ENCODE measurements at places on chromosomes 13 and 19. TPM values are rescaled to one million over a fixed set of nuclear protein-coding genes. Genes with fewer than 3 reads are reported as not detected.
A peak's percentile ranks its signal among the peaks of the same experiment; 100 is the strongest.

GRCh38 chr19:6417713-6418561 lies 6.7 kb downstream of the KHSRP start:
- DNase-seq, result no peak
- peaks cover 24% of the 10 kb centered on the region for H3K36me3 ChIP-seq
- H3K4me3 ChIP-seq, result no peak overlapping the region
- no peak overlapping the region for H3K27ac ChIP-seq
- H3K27me3 ChIP-seq, result no peaks in the 10 kb centered on the region
- peaks cover under 1% of the 10 kb centered on the region for H3K4me1 ChIP-seq

GRCh38 chr19:12983091-12983490 lies 12.2 kb upstream of the NFIX start:
- H3K36me3 ChIP-seq, result no peaks in the 10 kb centered on the region
- no peak for DNase-seq
- H3K4me3 ChIP-seq, result no peak overlapping the region
- no peak overlapping the region for H3K27ac ChIP-seq
- H3K27me3 ChIP-seq, result peaks cover 57% of the 10 kb centered on the region
- peaks cover 29% of the 10 kb centered on the region for H3K4me1 ChIP-seq

DNA sequence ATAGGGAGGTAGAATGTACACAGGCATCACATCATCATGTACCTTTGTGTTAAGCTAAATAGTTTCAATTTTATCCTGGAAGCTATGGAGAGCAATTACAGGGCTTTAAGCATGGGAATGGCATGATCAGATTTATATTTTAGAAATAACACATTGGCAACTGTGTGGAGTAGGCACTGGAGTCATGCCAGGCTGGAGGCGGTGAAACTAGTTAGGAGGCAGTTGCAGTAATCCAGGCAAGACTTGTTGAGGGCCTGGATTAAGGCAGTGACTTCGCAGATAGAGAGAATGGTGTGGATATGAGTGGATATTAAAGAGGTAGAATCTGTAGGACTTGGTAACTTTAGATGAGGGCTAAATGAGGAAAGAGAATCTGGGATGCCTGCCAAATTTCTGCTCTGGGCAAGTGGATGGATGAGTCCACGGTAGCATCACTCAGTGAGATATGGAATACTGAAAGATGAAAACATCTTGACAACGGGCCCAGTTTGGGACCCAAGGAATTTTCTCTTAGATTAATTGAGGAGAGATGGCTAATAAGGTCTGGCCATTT lies 506.2 kb downstream of the FGF9 start:
- H3K4me1 ChIP-seq, result no peaks in the 10 kb centered on the region
- H3K4me3 ChIP-seq, result no peak overlapping the region
- DNase-seq, result no peak

DNA sequence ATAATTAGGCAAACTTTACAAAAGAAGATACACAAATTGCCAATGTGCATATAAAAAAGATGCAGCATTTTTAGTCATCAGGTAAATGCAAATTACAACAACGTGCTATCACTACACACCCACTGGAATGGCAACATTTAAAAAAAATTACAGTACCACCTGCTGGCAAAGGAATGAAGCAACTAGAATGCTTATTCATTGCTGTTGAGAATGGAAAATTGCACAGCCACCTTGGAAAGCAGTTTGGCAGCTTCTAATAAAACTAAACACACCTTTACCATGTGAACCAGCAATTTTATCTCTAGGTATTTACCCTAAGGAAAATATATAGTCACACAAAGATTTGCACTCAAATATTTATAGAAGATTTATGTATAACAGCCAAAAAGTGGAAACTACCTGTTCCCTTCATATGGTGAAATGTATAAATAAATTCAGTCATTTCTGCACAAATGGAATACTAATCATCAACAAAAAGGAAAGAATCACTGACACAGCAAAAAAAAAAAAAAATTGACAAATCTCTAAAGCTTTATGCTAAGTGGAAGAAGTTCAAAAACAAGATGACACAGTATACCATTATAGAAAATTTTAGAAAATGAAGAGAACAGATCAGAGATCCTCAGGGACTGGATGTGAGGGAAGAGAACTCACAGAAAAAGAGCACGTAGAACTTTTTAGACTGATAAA lies 30.3 kb downstream of the OXGR1 start:
- H3K27ac ChIP-seq, result no peak overlapping the region
- no peak overlapping the region for H3K4me3 ChIP-seq
- H3K36me3 ChIP-seq, result no peaks in the 10 kb centered on the region

- no peak for DNase-seq
- H3K4me1 ChIP-seq, result no peaks in the 10 kb centered on the region
- H3K4me3 ChIP-seq, result no peak overlapping the region
- no peaks in the 10 kb centered on the region for H3K27me3 ChIP-seq
- H3K36me3 ChIP-seq, result no peaks in the 10 kb centered on the region
These were observed 1230.9 kb upstream of the SLC10A2 start for GRCh38 chr13:104297075-104297474.

DNA sequence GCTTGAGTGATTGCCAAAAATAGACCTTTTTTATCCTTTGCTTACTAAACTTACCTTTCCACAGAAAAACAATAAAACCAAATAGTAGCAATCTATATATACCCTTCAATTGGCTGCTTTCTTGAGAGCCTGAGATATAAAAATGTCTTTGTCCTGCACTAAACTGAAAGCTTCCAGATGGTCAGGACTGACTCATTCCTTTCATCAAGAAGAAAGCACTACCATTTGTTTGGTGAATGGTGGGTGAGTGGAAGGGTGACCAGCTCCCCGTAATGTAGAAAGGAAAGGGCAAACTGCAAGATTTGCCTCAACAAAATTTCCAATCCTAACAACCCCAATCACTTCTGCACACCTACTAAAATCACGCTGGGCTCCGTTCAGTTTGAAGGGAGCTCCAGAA lies 67.8 kb downstream of the SACS start:
- no peaks in the 10 kb centered on the region for H3K27me3 ChIP-seq
- H3K36me3 ChIP-seq, result peaks cover 74% of the 10 kb centered on the region
- DNase-seq, result no peak
- no peaks in the 10 kb centered on the region for H3K4me1 ChIP-seq

DNA sequence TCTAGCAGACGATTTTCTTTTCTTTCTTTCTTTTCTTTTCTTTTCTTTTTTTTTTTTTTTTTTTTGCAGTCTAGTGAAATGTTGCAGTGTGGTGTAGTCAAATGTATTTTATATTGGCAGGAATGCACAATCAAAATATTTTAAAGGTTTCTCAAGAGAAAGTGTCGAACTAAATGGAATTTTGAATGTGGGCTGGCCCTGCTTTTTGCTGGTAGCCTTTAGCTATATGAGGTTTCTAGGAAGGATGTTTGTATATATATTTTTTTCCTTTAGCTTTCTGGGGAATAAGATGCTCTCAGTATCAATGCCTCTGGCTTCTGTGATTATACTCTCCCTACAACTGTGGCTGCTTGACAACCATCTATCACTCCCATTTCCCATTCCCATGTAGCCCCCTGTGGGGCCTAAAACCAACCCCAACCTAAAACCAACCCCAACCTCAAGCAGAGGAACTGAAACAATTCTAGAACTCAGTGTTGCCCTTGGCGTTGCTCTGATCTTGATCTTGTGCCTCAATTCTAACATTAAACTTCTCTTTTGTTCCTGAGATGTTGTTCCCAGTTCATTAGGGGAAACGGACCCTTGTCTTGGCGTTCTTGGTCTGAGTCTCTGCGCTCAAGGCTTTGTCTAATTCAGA lies 27.1 kb downstream of the CYSLTR2 start:
- DNase-seq, result no peak
- no peaks in the 10 kb centered on the region for H3K4me1 ChIP-seq
- H3K36me3 ChIP-seq, result no peaks in the 10 kb centered on the region
- no peak overlapping the region for H3K27ac ChIP-seq
- H3K4me3 ChIP-seq, result no peak overlapping the region

DNA sequence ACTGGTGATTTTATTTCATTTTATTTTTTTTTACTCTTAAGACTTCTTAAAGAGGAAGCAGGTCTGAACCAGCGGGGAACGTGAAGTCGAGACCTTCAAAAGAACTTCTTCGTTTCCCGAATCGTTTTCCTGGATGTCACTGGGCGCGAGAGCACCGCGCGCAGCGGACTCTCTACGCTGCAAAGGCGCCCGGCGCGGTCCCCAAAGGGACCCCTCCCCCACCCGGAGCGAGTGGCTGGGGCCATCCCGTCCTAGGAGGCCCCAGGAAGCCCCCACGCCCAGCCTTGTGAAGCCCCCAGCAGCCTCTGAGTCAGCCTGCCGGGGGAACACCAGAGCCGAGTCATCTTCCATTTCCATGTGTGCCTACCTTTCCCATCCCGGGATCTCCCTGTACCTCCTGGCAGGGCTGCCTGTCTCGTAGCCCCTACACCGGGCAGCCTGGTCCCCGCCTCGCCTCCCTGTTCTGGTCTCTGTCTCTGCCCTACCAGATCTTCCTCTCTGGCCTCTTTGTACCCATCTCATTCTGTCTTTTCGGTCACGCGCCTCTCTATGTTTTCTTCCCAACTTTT lies 608 bp downstream of the CD70 start:
- H3K4me1 ChIP-seq, result peaks cover 9% of the 10 kb centered on the region
- no peaks in the 10 kb centered on the region for H3K36me3 ChIP-seq
- peaks cover 22% of the 10 kb centered on the region for H3K27me3 ChIP-seq

DNA sequence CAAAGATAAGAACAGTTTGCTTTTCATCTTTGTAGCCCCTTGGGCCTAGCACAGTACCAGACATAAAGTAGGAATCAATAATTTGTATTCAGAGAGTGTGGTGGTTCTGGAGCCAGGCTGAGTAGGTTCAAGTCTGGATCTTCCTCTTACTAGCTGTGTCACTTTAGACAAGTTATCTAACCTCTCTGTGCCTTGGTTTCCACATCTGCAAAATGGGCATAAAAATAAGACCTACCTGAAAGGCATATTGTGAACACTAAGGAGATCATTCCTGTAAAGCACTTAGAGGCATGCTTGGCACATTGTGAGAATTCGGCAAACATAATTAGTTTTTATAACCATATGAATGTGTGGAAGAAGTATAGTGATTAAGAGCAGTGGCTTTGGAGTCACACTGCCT lies 95.8 kb downstream of the MBNL2 start:
- no peaks in the 10 kb centered on the region for H3K36me3 ChIP-seq
- no peak overlapping the region for H3K4me3 ChIP-seq
- H3K27me3 ChIP-seq, result no peaks in the 10 kb centered on the region
- DNase-seq, result no peak

MEF2B gene
- 4.2 TPM for total RNA-seq

ELSPBP1 gene
- not detected for total RNA-seq

HCST gene
- total RNA-seq, result 77.2 TPM

- no peaks in the 10 kb centered on the region for H3K27me3 ChIP-seq
- no peak for DNase-seq
- H3K4me3 ChIP-seq, result no peak overlapping the region
- no peak overlapping the region for H3K27ac ChIP-seq
- H3K36me3 ChIP-seq, result no peaks in the 10 kb centered on the region
These were observed 2.8 kb upstream of the LRRC4B start for GRCh38 chr19:50570997-50571396.

SULT2A1 gene
- not detected for total RNA-seq

DNA sequence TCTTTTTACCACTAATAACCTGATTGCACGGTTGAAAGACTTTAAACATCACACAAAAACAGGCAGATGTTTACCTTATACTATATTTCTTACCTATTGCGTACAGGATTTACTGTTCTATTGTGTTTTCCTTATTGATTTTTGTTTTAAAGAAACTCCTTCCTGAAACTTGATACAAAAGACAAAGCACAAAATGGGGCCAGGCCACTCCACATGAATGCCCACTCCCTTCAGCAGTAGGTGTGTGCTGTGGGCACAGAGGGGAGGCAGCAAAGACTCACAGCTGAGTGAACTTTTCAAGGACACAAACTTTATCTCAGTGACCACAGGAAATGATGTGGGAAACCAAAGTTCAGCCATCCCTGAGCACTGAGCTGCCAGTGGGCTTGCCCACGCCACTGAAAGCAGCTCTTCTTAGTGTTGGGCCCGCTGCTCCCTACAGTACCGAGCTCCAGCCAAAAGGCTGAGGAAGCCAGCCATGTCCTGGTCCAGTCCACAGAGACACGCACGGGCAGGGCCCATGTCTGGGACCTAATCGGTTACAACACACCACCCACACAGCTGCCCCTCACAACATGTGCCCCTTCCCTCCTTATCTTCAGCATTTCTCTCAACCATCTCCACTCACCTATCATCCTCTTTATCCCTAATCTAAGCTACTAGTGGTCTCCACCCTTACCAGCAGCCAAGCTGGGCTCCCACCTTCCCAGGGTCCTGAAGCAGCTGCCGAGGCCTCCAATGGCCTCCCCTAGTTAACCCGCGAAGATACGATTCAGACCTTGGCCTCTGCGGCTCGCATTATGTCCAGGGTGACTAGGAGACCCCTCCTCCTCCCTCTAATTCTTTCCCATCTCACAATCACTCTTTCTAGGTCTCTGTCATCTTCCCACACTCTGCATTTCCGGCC lies 39.5 kb downstream of the ATP7B start:
- no peak overlapping the region for H3K27ac ChIP-seq
- no peaks in the 10 kb centered on the region for H3K36me3 ChIP-seq
- H3K4me1 ChIP-seq, result peaks cover 20% of the 10 kb centered on the region
- no peak overlapping the region for H3K4me3 ChIP-seq
- no peaks in the 10 kb centered on the region for H3K27me3 ChIP-seq
- DNase-seq, result no peak

DNA sequence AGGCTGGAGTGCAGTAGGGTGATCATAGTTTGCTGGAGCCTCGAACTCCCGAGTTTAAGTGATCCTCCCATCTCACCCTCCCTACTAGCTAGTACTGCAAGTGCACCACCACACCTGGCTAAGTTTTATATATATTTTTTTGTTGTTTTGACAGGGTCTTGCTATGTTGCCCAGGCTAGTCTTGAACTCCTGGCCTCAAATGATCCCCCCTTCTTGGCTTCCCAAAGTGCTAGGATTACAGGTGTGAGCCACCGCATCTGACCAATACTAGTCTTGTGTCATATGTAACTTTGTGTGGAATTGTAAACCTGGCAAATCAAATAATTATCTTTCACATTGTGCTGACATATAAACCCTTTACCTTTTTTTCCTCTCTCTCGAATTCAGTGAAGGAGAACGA lies 10.2 kb downstream of the HNRNPM start:
- H3K27me3 ChIP-seq, result no peaks in the 10 kb centered on the region
- peaks cover 47% of the 10 kb centered on the region for H3K36me3 ChIP-seq
- H3K4me1 ChIP-seq, result peaks cover 54% of the 10 kb centered on the region
- no peak for DNase-seq
- H3K4me3 ChIP-seq, result no peak overlapping the region

DNA sequence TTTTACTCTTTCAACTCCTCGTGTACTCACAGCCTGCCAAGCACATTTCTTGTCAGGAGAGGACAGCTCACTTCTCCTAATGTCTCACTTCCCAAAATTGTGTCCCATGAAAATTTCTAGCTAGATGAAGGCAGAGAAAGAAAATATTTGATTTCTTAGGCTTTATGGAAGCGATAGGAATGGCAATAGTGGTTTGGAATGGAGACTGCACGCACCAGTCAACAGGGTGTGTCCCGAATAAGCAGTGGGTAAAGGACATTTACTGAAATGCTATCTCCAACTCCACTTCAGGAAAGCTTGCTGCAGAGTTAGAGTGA lies 321 bp upstream of the ZNF222 start:
- H3K27me3 ChIP-seq, result no peaks in the 10 kb centered on the region
- peaks cover 30% of the 10 kb centered on the region for H3K36me3 ChIP-seq
- H3K4me3 ChIP-seq, result peak overlapping the region; percentile 62
- peaks cover 7% of the 10 kb centered on the region for H3K4me1 ChIP-seq

TUBA3C gene
- total RNA-seq, result not detected

PRTN3 gene
- not detected for total RNA-seq

Measured in T-cell (primary cell).